Endodermal cell (in vitro differentiated cells): ENCODE measurements at places on chromosomes 1 and 21.
A peak's percentile ranks its signal among the peaks of the same experiment; 100 is the strongest.

DNA sequence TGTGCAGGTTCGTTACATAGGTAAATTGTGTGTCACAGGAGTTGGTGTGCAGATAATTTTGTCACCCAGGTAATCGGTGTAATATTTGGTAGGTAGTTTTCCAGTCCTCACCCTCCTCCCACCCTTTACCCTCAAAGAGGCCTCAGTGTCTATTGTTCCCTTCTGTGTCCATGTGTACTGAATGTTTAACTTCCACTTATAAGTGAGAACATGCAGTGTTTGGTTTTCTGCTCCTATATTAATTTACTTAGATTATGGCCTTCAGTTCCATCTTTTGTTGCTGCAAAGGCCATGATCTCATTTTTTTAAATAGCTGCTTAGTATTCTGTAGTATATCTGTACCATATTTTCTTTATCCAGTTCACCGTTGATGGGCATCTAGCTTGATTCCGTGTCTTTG lies 87.3 kb downstream of the RPS6KC1 start:
- DNase-seq, result no peak

- no peak for DNase-seq
Measured at GRCh38 chr1:44662683-44663030, 11.6 kb downstream of the TMEM53 start.

DNA sequence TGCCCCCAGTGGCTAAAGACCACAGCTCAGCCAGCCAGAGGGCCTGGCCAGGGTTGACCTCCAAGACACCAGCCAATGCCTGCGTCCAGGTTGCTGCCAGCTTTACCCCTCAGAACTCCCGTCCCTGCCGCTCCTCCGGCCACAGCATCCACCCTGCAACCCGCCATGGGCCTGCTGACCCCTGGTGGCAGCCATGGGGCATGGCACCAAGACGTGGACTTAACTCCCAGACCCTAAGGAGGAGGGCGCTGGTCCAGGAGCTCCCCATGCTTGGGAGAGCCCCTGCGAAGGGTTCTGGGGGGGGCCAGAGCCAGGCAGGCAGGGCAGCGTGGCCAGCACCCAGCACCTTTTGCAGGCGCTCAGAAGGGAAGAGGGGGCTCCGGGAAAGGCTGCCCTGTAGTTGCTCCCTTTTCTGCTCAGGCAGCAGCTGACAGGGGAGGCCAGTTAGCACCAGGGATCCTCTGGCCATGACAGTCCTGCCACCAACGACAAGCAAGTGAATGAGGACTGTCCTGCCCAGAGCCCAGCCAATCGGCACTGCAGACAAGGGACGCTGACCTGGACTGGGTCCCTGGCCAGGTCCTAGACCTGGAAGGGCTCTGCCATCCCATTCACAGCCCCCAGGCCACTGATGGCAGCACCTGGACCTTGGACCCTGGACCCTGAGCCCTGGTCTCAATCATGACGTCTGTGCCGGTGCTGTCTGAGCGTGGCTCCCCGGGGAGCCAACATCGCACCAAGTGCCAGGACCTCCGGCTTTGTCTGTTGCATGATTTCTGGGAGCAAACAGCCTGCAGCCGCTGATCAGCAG lies 246.2 kb downstream of the NPHP4 start:
- peak; percentile 95 for DNase-seq

DNA sequence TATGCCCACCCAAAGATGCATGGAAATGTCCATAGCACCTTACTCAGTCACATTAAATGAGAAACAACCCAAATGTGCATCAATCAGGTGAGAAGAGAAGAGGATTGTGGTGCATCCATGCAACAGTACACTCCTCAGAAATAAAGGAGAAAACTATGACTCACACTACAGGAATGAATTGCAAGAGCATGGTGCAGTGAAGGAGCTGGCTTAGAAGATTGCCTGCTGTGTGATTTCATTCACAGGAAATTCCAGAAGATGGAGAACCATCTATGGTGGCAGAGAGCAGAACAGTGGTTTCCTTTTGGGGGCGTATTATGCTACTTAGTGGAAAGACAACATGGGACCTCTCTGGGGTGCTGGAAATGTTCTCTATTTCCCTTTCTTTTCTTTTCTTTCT lies 278.6 kb upstream of the AJAP1 start:
- no peak for DNase-seq

GRCh38 chr1:242089911-242090310 lies 91.0 kb upstream of the MAP1LC3C start:
- no peak for DNase-seq

- no peak for DNase-seq
Measured at GRCh38 chr1:171742577-171742922, 685 bp upstream of the VAMP4 start.

DNA sequence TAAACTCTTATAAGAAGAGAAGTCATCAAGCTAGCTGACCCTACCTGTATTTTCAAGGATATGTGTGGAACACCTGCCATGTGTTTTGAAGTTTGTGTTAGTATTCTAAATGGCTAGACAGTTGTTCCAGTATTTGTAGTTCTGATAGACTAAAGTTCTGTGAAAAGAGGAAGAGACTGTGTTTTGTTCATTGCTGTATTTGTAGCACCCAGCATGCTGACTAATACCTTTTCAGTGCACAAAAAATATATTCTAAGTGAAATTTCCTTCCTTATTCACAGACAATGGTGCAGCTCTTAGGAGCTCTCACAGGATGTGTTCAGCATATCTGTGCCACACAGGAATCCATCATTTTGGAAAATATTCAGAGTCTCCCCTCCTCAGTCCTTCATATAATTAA lies 8.2 kb upstream of the METTL18 start:
- DNase-seq, result no peak

DNA sequence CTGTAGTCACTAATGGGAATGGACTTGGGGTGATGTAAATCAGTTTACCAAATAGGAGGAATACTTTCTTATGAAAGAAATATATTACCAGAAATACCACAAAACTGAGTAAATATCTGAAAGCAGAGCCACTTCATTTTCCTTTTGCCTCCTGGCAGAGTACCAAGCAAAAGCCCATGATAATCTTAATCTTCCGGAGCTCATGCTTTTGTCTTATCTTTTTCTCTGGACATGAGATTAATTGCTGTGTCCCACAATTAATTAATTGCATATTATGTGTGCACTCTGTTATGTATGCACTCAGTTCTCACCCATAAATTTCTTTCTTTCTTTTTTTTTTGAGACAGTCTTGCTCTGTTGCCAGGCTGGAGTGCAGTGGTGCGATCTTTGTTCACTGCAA lies 94.1 kb upstream of the PDE4B start:
- no peak for DNase-seq

DNA sequence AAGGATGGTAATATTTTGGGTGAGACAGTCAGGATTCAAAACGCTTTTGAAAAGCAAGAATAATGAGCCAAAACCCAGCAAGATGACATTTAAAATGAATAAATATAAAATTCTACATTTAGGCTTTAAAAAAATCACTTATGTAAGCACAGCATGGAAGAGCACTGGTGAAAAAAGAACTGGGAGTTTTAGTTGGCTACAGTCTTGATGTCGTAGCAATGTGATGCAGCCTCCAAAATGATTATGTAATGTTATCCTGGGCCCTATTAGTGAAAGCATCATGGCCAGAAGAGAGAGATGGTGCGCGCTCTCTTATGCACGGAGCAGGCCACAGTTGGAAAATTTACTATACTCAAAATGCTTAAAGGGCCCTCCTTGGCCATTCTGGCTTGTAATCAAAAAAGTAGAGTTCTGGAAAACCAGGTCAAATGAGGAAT lies 5.1 kb downstream of the KCNJ9 start:
- no peak for DNase-seq

DNA sequence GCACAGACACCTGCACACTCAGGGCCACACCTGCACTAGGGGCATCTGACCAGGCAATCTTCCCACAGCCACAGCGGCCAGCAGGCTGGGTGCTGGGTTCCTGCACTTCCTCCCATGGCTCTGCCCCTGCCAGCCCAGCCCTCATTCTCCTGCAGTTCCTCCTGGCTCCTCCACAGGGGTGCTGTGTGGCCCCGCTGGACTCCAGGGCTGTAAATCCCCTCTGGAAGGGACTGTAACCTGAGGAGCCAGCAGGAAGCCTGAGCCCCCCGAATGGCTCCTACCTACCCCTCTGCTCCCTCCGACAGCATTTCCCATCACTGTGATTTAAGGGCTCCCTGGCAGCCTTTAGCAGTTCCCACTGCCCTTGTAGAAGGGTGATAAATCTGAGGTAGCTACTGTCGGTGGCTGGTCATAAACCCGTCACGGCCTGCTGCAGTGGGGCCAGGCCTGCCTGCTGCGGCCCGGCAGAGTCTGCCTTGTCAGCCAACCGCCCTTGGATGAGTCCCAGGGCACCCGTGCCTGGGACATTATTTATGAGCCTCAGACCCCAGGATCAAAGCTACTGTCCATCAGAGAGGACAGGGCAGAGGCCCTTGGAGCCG lies 8.8 kb downstream of the UBL4B start:
- no peak for DNase-seq

DNA sequence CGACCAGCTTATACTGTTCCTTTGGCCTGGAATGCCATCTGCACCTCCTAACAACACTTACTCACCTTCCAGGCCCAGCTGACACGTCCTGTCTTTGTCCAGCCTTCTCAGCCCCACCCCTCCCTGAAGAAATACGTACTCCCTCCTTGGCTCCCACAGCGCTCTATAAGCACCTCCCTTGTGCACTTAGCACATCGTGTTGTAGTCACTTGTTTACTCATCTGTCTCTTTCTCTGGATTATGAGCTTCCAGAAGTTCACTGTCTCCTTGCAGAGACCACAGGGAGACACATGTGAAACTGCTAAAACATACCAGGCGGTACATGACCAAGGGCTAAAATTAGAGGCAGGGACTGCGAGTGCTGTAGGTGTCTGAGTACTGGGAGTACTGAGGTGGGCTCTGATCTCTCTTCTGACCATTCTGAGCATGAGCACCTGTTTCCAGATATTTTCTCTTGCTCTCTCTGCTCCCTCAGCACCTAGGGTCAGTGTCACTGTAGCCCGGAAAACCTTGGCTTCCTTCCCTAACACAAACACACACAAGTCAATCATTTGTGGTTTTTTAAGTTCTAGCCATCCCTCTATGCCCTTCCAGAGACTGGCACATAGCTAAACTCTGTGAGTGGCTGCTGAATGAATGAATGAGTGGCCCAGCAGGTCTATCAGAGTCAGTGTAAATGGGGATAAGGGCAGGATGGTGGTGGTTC lies 5.1 kb downstream of the DCST1 start:
- DNase-seq, result no peak

- DNase-seq, result no peak
Measured at GRCh38 chr21:14876524-14876840, 188.3 kb downstream of the NRIP1 start.

- DNase-seq, result no peak
Measured at GRCh38 chr1:113652771-113653170, 106.5 kb downstream of the PHTF1 start.

DNA sequence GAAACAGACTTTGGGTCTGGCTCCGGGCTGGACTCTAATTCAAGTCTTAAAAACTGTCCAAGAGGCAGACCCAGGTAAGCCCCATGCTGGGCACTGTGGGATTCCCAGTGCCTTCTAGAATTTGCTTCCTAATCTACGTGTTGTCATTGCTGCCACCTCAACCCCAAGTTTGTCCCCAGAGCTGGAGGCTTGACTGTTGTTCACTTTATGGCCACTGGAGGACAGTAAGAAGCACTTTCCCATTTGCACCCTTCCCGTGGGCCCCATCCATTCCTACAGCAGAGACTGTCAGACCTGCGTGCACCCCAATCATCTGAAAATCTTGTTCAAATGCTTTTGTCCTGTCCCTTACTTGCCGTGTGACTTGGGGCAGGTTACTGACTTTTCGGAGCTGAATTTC lies 29.4 kb upstream of the VASH2 start:
- peak; percentile 72 for DNase-seq

GRCh38 chr21:46128106-46128932 lies 27.1 kb downstream of the FTCD start:
- no peak for DNase-seq

DNA sequence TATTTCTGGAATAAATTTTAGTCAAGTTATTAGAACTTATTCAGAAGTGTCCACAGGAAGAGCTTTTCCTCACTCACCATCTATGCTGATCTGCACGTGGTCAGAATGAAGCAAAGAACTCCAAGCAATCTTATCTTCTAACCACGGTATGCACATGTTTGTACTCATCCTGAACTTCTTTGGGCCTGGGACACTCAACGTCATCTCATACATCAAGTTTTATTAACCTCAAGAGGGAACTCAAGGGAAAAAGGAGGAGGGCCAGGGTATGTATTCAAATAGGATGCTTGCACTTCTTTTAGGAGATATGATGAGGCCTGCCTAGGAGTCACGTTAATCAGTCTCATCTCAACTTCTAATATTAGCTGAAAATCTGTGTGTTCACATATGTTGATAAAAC lies 142.5 kb downstream of the C1orf94 start:
- no peak for DNase-seq
